NCI-H510A treated with DMSO at 0.1 percent for 48 hours (cell line): ENCODE measurements at places on chromosomes 1 and 21.

DNA sequence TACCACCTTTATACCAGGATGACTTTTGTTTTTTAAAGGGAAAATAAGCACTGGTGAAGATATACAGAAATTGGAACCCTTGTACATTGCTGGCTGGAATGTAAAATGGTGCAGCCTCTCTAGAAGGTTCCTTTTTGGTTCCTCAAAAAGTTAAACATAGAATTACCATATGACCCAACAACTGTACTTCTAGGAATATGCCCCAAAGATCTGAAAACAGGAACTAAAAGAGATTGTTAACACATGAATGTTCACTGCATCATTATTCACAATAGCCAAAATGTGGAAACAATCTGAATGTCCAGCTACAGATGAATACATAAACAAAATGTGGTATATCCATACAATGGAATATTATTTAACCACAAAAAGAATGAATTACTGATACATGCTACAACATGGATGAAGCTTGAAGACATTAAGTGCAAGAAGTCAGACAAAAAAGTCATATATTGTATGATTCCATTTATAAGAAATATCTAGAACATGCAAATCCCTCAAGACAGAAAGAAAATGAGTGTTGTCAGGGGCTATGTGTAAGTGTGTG lies 84.9 kb upstream of the DMRTA2 start:
- no peak for DNase-seq

DNA sequence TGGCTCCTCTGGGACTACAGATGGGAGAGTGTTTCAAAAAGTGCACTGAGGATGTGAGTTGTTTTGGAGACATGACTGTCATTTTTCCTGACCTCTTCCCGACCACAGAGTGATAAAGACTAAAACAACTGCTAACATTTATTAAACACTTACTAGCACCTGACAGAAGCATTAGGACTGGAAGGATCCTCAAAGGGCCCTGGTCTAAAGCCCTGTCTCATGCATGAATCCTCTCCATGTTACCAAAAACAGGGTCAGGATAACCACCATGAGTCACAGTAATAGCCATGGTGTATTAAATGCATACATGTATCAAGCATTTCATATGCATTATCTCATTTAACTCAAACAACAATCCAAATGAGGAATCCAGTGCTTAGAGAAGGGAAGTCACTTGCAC lies 11.5 kb downstream of the CYB5RL start:
- DNase-seq = no peak

GRCh38 chr1:60848583-60849188 lies 233.7 kb upstream of the NFIA start:
- DNase-seq = peak; percentile 30

DNA sequence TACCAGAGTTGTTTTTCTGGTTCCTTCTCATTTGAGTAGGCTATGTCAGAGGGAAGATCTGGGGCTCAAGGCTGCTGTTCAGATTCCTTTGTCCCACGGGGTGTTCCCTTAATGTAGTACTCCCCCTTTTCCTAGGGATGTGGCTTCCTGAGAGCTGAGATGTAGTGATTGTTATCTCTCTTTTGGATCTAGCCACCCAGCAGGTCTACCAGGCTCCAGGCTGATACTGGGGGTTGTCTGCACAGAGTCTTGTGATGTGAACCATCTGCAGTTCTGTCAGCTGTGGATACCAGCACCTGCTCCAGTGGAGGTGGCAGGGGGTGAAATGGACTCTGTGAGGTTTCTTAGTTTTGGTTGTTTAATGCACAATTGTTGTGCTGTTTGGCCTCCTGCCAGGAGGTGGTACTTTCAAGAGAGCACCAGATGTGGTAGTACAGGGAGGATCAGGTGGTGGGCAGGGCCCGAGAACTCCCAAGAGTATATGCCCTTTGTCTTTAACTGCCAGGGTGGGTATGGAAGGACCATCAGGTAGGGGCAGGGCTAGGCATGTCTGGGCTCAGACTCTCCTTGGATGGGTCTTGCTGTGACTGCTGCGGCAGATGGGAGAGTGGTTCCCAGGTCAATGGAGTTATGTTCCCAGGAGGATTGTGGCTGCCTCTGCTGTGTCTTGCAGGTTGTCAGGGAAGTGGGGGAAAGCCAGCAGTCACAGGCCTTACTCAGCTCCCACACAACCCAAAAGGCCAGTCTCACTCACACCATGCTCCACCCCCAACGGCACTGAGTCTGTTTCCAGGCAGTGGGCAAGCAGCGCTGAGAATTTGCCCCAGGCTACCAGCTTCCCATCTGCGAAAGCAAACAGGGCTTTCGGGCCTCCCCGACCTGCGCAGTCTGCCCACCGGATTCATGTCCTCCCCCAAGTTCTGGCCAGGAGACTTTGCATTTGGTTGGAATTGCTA lies 64.2 kb downstream of the SERINC2 start:
- DNase-seq = peak; percentile 10

DNA sequence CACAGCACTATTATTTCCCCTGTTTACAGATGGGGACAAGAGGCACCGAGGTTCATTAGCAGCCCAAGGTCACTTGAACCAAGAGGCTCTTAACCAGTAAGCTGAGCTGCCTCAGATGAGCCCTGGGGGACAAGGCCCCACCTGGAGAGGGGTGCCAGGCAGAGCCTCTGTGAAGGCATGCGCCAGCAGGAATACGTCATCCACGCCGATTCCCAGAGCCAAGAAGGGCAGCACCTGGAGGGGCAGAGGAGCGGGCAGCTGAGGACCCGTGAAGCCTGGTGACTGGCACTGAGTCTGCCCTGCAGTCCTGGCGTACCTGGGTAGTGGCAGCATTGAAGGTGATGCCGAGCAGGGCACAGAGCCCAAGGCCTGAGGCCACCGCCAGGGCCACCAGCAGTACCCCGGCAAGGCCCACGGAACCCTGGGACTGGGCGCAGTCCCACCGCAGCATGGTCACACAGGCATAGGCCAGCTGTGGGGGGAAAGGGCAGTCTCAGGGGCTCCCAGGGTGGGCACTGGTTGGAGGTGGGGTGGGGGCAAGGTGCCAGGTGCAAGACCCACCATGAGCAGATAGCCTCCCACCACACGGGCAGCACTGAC lies 14.1 kb downstream of the PTCH2 start:
- DNase-seq = no peak

DNA sequence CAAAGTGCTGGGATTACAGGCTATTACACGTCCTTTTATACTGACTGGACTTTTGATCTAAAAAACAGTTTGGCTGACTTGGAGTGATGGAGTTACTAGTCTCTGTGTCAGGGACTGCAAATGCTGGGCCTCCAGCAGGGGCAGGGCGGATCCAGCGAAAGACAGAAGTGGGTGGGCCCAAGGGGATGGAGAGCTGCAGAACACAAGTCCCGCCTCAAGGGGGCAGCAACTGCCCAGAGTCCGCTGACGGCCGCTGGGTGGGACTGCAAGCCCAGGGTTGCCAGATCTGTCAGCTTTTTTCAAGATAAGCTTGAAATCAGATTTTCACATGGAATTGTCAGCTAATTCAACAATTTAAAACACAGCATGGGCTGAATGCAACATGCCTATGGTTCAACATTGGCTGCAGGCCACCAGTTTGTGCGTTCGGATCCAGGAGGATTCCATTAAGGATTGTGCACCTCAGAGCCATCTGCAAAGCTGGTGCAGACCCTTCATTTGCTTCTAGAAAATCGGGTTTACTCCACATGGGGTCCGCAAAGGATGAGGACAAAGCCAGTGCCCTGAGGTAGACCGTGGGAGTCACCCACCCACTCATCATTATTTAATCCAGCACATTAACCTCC lies 10.7 kb downstream of the STMN1 start:
- peak; percentile 83 for DNase-seq

- no peak for DNase-seq
Observed at GRCh38 chr1:210771131-210771530, 362.8 kb downstream of the KCNH1 start.

GRCh38 chr1:155871390-155871789 lies 12.0 kb downstream of the SYT11 start:
- DNase-seq = no peak
